ENCODE measurements at places on chromosomes 3 and 15. TPM values are rescaled to one million over a fixed set of nuclear protein-coding genes. Genes with fewer than 3 reads are reported as not detected.

LCTL gene
- total RNA-seq, result not detected

CHRNB4 gene
- not detected for total RNA-seq

ARHGEF26 gene
- 5.8 TPM for total RNA-seq

GOLGA8O gene
- total RNA-seq, result 1.6 TPM

PXYLP1 gene
- 7.2 TPM for total RNA-seq

AADAC gene
- total RNA-seq, result 9.0 TPM

DNAJC19 gene
- 17.3 TPM for total RNA-seq

TRAIP gene
- 7.3 TPM for total RNA-seq

CAPN3 gene
- 2.4 TPM for total RNA-seq

GOLGA8H gene
- 0.15 TPM for total RNA-seq

FBXO40 gene
- not detected for total RNA-seq

FSIP1 gene
- total RNA-seq, result 0.25 TPM

CAMP gene
- total RNA-seq, result not detected

OXTR gene
- total RNA-seq, result 3.2 TPM

THSD4 gene
- 3.2 TPM for total RNA-seq

CPN2 gene
- total RNA-seq, result not detected

GOLGA8N gene
- total RNA-seq, result 3.6 TPM

CP gene
- total RNA-seq, result 2.4 TPM

ATG7 gene
- total RNA-seq, result 29.2 TPM

SRGAP3 gene
- total RNA-seq, result 3.7 TPM

MED12L gene
- total RNA-seq, result 0.05 TPM

CNTN3 gene
- total RNA-seq, result not detected

SEMA3G gene
- total RNA-seq, result 0.06 TPM

DAZL gene
- 0.10 TPM for total RNA-seq

SCG5 gene
- total RNA-seq, result 4.4 TPM

PCLAF gene
- 11.0 TPM for total RNA-seq

VIPR1 gene
- total RNA-seq, result 0.31 TPM

LRRIQ4 gene
- total RNA-seq, result not detected

Measured in cardiac ventricle fibroblast (primary cell).